Stimulated activated CD4-positive, alpha-beta T cell treated with anti-CD3 and anti-CD28 coated beads, TNF-alpha, amount 100 ng/mL, for 4 hours (primary cell): ENCODE measurements at places on chromosomes 5 and 9.

DNA sequence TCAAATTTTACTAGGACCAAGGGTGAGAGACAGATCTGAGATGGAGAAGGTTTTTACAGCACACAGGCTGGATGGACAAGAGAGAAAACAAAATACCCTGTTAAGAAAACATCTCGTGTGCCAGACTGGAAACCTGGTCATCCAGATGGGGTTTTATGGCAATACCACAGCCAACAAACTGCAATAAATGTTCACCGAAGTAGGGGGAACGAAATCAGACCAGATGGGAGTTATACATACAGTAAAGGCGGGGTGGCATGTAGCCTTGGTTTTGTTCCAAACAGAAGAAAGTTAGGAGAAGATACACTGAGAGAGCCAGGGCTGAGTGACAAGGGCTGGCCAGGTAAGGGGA, 63.3 kb downstream of the DCP2 start:
- DNase-seq = no peak

GRCh38 chr9:21295992-21296391, 9.1 kb downstream of the IFNA5 start:
- no peak for DNase-seq

GRCh38 chr5:34660444-34660843, 4.3 kb downstream of the RAI14 start:
- no peak for DNase-seq

DNA sequence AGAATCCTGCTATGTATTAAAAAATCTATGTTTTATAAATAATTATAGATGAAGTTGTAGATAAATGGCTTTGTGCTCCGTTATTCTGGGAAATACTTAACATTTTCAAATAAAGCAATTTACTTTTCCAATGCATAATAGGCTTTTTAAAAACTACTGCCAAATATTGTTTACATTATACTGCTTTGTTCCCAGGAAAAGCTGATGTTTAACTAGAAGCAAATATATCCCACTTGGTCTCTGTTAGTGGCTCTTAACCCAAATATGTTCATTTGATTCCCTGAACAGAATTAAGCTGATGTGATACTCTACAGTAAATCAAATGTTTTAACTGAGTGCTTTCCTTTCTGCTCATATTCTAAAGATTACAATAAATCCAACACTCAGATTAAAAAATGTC, 326.3 kb downstream of the SLCO4C1 start:
- no peak for DNase-seq

- DNase-seq = no peak
Observed at GRCh38 chr9:107693625-107694326, 204.2 kb upstream of the KLF4 start.

DNA sequence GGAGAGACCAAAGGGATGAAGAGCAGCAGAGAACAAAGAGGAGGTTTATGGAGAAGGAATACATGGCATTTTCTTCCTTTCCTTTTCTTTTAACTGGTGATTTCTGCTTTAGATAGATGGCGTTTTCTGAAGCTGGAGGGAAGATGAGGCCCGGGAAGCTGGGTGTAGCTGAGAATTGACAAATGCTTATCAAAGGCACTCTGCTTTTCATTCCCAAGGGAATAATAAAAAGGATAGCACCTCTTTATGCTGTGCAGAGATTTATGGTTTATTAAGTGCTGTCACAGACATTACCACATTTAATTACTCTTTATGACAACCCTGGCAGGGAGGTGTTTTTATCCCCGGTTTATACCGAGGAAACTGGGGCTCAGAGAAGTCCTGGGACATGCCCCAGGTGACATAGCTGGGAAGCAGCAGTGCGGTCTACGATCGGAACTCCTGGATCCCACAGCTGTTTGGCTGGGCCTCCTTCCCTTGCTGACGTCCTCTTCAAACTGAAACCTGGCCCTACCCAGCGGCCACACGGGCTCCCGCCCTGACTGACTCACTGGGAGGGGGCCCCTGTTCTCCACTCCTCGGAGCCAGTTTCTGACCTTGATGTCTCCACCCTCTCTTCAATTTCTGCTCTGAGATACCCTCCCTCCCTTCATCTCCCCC, 8.2 kb upstream of the EPB41L4B start:
- no peak for DNase-seq

- DNase-seq = no peak
Observed at GRCh38 chr5:76691467-76692273, 24.3 kb upstream of the F2R start.

DNA sequence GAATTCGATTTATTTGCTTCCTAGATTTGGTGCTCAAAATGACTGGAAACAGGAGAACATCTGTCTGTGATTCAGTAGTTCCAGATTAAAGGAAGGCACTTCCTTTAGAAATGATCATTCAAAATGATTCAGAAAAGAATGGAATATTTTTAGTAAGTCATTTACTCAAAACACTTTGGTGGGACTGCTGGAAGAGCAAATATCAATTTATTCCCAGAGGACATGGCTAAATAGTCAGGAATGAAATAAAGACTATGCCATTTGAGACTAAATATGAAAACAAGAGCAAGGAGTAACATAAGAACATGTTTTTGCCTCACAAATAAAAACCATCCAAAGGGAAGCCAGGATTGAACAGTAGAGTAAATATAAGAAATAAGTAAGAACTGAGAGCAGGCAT, 138.6 kb upstream of the RASA1 start:
- no peak for DNase-seq

- DNase-seq = no peak
Observed at GRCh38 chr9:89905606-89906338, 301.0 kb downstream of the GADD45G start.

- DNase-seq = no peak
Observed at GRCh38 chr5:165196961-165197360, 1691.5 kb downstream of the MAT2B start.
